ENCODE measurements at places on chromosomes 13 and 19.

GRCh38 chr19:31616031-31616430 is 266.8 kb upstream of the TSHZ3 start:
- no peak for DNase-seq

GRCh38 chr13:74708629-74709028 is 574.4 kb upstream of the KLF12 start:
- DNase-seq, result no peak

DNA sequence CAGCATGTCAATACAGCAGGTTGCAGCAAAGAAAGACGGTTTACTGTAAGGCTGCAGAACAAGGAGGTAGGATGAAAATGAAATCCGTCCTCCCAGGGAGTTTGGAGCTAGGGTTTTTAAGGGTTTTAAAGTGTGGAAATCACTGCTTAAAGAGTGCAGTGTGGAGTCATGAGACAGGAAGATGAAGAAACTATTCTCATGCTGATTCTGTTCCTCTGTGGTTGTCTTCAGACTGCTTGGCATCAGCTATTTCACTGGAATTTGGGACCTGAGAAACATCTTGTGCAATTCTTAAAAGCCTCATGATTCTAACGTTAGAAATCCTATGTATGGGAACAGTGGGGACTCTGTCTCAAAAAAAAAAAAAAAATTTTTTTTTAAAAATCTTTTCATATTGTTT is 11.4 kb downstream of the ZNF331 start:
- no peak for DNase-seq

DNA sequence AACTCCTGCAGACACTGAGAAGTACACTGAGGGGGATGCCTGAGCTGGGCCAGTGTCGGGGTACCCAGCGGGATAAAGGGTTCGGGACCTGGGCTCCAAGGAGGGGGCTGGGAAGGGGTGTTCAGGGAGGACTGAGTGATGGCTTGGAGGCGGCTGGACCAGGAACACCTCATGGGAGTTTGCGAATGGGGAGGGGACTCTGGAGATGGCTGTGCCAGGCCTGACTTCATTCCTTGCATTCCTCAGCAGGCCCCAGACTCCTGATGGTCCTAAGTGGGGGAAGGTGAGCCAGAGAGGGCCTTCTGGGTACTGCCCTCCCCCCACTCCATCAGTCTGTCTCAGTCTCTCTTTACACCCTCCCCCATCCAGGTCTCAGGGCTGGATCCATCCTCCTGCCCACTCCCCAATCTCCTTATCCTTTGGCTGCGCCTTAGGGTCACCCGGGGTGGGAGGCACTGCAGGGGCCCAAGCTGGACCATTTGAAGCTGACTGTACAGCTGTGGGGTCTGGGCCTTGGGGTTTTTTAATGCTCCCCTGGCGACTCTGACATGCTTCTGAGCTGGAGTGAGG is 13.8 kb downstream of the PAK4 start:
- no peak for DNase-seq

DNA sequence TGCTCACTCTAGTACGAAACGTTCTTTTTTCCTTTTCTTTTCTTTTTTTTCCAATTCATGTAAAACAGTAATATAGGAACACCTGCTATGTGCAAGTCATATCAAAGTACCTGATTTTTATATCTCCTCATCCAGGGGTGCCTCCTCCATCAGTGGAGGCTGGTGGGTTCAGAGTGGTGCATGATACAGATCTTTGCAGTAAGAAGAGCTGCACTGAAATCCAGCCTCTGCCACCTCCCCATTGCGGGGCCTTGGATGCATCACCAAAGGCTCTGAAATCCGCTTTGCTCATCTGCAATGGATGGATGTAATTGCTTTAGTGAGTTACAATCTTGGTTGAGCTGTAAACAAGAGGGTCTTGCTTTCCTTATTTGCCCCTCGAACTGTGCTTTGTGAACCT is 38.3 kb downstream of the GPR12 start:
- no peak for DNase-seq

DNA sequence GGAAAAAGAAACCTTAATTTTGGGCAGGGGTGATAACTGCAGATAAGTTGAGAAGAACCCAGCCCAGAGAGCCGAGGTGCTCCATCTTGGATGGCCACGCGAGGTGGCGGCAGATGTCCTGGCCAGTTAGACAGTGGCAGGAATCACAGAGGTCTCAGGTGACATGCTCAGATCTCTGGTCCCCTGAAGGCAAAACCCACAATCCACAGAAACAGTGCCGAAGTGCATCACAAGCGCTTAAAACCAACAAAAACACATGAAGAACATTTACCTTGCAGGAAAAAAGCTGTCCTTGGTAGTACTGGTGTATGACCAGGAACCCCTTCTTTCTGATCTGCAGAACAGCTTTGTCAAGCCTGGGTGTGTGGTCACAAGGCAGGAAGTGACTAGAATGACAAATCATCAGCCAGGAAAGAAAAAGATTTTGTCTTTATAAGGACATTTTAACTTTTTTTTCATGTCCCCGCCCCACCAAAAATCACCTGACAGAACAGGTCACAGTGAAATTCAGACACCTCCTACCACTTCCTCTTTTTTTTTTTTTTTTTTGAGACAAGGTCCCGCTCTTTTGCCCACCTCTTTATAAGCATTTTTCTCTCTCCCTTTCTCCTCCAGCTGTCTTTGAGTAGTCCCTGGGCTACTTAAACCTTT is at the start of gene LCP1:
TSS of gene LCP1 (minus strand) at position 338 of the 651 bp plus-strand sequence. CDS start 22,515 bp downstream, outside the sequence.
- no peak for DNase-seq

GRCh38 chr19:55641426-55642152 is 787 bp downstream of the ZNF580 start:
- DNase-seq, result no peak

DNA sequence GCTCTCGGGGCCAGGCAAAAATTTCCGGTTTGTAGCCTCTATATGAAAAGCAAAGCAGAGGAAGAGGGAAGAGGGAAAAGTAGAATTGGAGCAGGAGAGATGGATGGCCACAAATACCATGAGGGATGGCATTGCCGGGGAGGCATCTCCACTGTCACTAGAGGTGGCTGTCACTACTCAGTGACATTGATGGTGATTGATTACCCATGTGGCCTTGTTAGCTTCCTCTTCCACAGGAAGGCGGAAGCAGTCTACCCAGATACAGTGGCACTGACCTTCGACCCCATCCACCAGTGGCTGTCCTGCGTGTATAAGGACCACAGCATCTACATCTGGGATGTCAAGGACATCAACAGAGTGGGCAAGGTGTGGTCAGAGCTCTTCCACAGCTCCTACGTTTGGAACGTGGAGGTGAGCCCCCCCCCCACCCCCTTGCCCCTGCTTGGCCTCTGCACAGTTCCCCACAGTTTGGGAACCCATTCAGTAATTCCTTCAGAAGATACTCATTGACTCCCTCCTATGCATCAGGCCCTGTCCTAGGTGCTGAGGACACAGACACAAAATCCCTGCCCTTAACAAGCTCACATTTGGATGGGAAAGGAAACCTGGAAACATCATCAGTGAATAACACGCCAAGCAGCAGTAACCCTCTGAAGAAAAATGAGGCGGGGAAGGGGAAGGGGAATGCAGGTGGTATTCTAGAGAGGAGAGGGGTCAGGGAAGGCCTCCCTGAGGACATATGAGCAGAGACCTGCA is 18.6 kb downstream of the WDR62 start:
- DNase-seq, result no peak

DNA sequence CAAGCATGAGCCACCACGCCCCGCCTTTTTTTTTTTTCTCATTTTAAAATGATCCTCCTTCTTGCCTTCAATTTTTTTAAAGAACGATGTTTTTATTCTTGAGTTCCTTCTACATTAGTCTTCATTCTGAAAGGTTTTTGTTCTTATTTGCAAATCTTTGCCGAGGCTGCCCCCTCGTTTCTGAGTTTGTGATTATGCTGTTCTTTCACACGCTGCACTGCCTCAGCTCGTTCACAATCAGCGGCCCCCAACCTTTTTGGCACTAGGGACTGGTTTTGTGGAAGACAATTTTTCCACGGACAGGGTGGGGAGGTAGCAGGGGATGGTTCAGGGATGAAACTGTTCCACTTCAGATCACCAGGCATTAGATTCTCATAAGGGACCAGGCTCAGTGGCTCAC is 26.6 kb downstream of the ZNF787 start:
- DNase-seq, result no peak

GRCh38 chr13:76683854-76684253 is 202.4 kb downstream of the KCTD12 start:
- DNase-seq, result no peak

- no peak for DNase-seq
Measured at GRCh38 chr19:16135430-16136127, 7.9 kb upstream of the HSH2D start.

DNA sequence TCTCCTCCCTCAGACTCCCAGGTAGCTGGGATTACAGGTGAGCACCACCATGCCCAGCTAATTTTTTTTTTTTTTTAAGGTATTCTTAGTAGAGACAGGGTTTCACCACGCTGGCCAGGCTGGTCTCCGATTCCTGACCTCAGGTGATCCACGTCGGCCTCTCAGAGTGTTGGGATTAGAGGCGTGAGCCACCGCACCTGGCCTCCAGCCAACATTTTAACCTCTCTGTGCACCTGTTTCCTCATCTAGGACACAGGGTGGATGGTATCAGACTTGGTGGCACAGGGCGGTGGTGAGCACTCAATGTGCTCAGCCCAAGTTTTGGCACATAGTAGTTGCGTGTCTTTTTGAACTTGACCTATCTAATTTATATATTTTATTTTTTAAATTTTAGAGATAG is 12.5 kb downstream of the APBA3 start:
- DNase-seq, result no peak

- DNase-seq, result no peak
Measured at GRCh38 chr13:114173272-114173671, 5.8 kb upstream of the CFAP97D2 start.

DNA sequence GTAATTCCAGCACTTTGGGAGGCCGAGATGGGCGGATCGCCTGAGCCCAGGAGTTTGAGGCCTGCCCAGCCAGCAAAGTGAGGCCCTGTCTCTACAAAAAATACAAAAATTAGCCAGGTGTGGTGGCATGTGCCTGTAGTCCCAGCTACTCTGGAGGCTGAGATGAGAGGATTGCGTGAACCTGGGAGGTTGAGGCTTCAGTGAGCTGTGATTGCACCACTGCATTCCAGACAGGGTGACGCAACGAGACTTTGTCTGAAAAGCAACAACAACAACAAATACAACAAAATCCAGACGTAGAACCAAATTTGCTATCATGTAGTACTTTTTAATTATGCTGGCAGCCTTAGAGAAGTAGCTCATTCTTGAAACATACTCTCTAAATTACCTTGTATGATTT is 277.1 kb downstream of the KLF5 start:
- DNase-seq, result no peak

DNA sequence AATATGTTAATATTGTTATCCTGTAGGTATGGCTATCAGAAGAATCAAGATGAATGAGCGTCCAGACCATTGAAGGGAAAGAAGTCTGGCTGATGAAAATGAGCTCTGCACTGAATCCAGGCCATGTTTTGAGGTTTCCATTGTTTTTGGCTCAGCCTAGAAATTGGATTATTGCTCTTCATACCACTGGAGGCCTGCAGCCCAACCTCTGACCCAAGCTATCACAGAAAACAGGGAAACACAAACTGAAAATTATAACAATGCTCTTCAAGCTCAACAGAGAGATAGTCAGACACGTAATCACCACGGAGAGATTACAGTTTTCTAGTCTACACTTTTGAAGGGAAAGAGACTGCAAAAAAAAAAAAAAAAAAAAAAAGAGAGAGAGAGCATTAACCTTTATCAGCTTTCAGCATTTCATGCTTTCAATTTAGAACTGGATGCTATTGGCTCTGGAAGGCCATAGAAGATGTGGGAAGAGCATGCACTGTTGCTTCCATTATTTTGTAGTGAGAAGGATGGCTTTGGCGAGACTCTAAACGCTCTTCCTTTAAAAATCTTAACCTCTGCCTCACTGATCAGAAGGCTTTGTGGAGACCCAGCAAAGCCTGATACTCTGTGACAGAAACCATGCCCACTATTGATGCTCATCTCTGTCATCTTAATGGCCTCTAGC is 10.8 kb downstream of the EDNRB start:
- no peak for DNase-seq

- DNase-seq, result no peak
Measured at GRCh38 chr13:113491418-113491883, 940 bp upstream of the DCUN1D2 start.

DNA sequence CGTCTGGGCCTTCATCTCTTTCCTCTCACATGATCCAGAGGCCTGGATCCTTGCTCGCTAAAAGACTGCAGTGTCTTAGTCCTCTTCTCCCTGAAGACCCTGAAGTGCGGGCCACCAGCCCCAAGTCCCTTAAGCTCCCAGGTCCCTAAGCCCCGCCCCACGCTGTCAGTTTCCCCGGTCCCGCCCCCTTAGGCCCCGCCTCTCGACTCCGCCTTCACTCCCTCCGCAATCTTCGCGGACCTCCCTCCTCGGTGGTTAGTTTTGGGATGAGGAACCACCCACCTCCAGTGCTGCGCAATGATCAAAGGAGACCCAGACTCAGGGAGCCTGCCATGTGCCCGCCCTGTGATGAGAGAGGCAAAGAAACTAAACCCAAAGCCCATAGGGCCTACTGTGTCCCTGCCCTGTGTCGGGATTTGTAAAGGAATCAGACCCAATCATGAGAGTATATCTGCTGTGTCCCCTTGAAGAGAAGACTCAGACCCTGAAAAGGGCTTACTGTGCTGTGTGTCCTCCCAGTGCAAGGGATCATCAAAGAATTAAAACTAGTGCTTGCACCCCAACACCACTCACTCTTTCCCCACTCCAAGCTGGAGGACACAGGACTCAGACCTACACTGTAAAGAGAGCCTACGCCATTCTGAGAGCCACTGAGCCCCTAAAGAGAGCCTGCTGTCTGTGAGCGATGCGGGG is 3.0 kb upstream of the COX6B1 start:
- peak; percentile 79 for DNase-seq

GRCh38 chr13:44810061-44810840 is 179.0 kb downstream of the NUFIP1 start:
- no peak for DNase-seq

DNA sequence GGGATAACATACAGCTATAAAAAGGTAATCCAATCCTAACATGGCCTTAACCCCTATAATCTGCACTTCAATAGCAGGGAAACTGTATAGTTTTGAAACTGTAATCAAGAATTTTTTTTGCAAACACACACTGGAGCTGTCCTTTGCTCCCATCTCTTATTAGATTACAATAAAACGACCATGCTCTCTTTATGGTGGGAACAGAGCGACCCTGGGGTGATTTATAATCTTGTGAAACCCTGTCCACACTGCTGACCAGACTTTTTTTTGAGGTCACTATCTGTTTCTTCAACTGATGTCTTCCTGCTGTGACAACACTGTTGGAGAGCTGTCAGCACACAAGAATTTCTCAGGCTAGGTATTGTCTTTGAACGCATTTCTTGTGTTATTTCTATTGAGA is 35.3 kb downstream of the DACH1 start:
- no peak for DNase-seq

DNA sequence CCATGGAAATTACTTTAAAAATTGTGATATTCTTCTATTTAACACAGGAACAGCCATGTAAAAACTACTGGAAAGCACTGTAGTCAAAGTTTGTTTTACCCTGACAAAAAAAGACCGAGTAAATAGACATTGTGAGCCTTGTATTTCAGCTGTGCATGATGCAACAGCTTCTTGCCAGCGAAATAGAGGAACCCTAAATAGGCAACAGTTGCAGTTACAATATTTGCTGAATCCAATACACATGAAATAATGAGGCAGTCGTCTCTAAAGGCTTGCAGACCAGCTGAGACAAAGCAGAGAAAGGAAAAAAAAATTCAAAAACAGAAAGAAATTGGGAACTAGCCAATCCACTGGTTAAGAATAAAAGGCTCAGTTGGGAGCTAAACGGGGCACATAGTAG is 1001.1 kb downstream of the OLFM4 start:
- DNase-seq, result no peak

GRCh38 chr13:76754414-76754813 is 131.8 kb downstream of the KCTD12 start:
- no peak for DNase-seq

- peak; percentile 42 for DNase-seq
Measured at GRCh38 chr19:12611361-12611699, 610 bp downstream of the ZNF791 start.

Data from omental fat pad (tissue), 4 donors.